ENCODE measurements at places on chromosomes 4 and X.

DNA sequence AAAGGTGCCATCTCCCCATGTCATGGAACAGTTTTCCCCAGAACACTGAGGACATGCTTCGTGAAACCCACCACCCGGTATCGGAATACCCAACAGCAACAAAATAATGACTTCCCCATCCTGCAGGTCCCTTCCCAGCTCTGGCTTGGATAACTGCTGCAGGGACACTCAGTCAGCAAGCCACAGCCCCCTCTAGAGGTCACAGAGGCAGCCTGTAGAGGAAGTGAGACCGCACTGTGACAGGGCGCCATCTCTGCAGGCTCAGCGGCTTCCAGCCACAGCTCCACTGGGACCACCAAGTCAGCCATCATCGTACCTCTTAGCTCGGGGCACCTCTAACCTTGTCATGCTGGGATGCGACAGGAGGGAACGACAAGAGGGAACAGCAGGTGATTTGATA, 315.9 kb downstream of the LDB2 start:
- DNase-seq: no peak

GRCh38 chrX:54049801-54050200, 5.5 kb upstream of the PHF8 start:
- no peak for DNase-seq

DNA sequence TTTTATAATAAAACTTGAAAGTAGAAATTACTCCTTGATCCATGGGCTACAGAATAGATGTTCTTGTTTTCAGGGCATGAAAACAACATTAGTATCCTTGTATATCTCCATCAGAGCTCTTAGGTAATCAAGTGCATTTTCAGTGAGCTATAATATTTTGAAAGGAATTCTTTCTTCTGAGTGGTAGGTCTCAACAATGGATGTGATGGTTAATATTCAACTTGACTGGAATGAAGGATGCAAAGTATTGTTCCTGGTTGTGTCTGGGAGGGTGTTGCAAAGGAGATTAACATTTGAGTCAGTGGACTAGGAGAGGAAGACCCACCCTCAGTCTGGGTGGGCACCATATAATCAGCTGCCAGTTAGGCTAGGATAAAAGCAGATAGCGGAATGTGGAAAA, 100.1 kb downstream of the LCORL start:
- no peak for DNase-seq

DNA sequence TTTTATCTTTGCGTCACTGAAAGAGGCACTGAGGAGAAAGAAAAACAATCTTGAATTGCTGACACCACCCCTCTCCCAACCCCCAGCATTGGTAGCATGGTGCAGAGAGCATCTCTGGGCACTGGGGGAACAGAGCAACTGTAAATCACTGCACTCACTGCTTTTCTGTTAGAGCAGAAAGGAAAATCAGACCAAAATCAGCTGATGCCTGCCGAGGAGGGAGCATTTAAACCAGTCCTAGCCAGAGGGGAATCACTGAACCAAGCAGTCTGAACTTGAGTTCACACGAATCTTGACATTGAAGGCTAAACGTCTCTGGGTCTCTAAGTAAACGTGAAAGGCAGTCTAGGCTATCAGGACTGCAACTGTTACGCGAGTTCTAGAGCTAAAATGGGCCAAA, 205.8 kb downstream of the SPANXN4 start:
- DNase-seq: no peak

DNA sequence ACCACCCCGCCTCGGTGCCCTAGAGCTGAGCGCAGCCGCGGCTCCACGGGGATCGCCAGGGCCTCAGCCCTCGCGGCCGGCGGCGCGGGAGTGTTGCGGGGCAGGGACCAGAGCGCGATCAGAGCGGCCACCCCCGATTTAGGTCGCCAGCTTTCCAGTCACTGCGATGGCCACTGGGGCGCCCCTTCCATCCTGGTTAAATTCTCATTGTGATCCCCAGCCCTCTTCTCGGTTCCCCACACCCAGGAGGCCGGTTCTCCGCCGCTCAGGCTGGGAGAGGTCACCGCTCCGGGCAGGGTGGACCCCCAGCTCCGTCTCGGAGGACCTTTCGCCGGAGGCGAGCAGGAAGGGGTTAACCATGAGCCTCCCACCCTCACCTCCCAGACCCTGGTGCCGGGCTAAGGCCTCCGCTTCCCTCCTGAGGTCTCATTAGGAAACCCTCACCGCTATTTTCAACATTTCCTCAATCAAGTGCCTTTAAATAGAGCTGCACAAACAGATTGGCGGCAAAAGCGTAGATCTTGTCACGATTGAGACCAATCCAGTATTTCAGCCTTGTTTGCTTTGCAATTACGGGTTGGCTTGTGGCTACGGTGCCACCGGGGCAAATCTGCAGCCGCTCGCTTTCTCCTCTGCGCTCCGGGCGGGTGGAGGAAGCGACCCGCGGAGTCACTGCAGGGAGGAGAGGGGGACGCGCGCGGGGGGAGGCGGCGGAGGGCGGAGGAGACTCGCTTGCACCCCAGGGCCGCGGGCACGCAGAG, 8.3 kb upstream of the HAND2 start:
- no peak for DNase-seq

DNA sequence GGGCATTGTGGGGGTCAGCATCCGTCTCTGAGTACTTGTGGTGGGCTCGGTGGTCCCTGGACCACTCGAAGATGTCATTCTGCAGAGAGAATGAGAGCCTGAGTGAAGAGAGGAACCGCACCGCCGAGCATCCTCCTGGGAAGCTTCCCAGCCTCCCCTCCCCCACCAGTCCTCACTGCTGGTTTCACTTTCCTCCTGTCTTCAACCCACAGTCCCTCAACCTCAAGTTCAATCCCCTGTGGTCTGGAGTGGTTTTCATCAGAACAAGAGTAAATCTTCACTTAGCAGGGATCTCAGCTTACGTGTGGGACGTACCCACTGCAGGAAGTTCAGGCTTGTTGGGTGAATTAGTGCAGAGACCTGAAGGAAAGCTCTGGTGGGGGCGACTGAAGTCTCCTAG, 117.8 kb downstream of the SCD5 start:
- no peak for DNase-seq

DNA sequence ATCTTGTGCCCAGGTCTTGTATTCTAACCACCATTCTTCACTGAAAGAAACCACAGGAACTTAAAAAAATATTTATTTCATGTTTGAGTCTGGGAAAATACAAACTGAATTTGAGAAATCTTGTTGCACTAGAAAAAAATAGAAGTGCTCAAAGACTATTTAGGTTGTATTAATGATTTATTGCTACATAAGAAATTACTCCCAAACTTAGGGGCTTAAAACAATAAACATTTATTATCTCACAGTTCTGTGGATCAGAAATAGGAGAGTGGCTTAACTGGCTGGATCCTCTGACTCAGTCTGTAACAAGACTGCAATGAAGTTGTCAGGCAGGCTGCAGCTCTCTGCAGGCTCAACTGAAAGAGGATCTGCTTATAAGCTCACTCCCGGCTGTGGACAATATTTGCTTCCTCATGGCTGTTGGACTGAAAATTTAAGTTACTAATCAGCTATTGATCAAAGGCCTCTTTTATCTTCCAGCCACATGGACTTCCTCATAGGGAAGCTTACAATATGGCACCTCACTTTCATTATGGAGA, 295.4 kb upstream of the FAM241A start:
- no peak for DNase-seq

DNA sequence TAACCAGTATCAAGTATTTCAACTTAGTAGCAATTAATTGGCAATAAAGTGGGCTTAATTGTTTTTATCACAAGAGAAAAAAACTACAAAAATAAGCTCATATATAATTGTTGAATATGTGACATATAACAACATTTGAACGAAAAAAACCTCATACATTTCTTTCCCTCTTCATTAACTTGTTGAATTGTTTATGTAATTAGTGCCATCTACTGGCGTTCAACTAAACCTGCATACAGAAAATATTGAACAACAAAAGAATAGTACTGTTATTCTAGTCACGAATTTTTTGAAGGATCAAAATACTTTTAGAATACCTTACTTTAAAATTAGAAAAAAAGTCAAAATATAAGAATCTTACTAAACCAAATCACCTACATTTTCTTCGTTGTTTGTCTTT, 586.5 kb upstream of the FTHL17 start:
- DNase-seq: no peak

Data from GOT3 (cell line).